Small intestine (tissue), 16 donors: ENCODE measurements at places on chromosomes 3 and 15. TPM values are rescaled to one million over a fixed set of nuclear protein-coding genes. Genes with fewer than 3 reads are reported as not detected.
A peak's percentile ranks its signal among the peaks of the same experiment; 100 is the strongest.

- peak; percentile 77 for DNase-seq
- peaks cover 13% of the 10 kb centered on the region for H3K4me1 ChIP-seq
- H3K4me3 ChIP-seq, result no peak overlapping the region
- H3K27ac ChIP-seq, result no peak overlapping the region
Observed at GRCh38 chr3:66344391-66344811, 123.6 kb downstream of the SLC25A26 start.

The EEFSEC gene
- polyA plus RNA-seq, result 7.3 TPM

GRCh38 chr3:194133661-194134230, 2.2 kb upstream of the HES1 start:
- H3K4me3 ChIP-seq, result peak overlapping the region; percentile 65
- no peaks in the 10 kb centered on the region for H3K27me3 ChIP-seq
- peak overlapping the region; percentile 68 for H3K27ac ChIP-seq
- peaks cover 18% of the 10 kb centered on the region for H3K36me3 ChIP-seq
- peak; percentile 76 for DNase-seq
- peaks cover 14% of the 10 kb centered on the region for H3K4me1 ChIP-seq

DNA sequence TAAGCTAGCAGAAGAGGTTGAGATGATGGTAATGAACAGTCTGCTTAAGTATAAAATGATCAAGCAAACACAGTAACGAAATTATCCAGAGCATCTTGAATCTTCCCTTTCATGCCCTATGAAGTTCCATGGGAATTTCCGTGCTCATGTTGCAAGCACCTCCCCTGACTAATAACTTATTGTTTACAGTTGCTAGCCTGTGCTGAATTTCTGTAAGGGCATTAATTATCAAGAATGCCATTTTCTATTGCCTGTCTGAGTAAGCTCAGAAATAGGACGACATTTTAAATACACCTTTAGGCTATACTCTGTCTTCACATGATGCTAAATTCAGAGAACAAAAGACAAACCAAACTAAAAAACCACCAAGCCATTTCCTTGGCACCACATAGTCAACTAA, 257.5 kb upstream of the LRTM1 start:
- H3K4me3 ChIP-seq, result no peak overlapping the region
- DNase-seq, result no peak
- no peaks in the 10 kb centered on the region for H3K4me1 ChIP-seq
- no peaks in the 10 kb centered on the region for H3K36me3 ChIP-seq
- H3K27ac ChIP-seq, result no peak overlapping the region
- H3K27me3 ChIP-seq, result no peaks in the 10 kb centered on the region
